Activated CD4-positive, alpha-beta T cell treated with anti-CD3 and anti-CD28 coated beads, Interleukin-2, amount 10 ng/mL, durations not matched to agents 7 days and 5 days (primary cell): ENCODE measurements at places on chromosomes 5 and 9.

DNA sequence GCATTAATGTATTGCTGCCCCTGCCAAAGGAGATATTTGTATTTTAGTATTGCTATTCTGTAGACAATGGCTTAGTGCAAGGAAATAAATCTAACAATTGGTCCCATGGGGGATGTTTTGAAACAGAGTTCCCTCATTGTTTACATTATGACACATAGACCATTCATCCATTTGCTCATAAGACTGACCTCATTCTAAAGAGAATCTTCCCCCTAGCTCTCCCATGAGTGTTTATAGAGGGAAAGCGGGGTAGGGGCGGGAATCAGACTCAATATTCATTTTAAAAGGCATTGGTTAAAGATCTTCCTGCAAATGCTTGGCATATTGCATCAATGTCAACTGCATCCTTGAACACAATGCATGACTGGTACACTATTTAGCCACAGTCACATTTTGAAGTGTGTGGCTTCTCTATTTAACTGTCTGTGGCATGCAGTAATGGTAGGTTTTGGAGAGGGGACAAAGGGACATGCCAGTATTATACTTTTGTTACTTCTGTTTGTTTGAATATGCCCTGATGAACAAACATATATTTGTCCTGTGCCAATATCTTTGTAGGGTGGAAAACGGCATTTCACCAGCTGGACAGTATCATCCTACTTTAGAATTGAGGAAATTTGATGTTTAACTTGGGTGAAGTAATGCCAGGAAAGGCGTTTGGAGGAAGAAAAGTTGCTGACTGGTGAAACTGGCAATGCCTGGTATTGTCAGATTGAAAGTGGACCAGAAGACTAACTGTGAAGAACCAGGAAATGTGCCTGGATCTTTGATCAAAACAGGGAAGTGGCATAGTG lies 84.1 kb upstream of the MEGF10 start:
- DNase-seq = no peak

- DNase-seq = no peak
These were observed 292.9 kb downstream of the NSG2 start for GRCh38 chr5:174338185-174339010.

DNA sequence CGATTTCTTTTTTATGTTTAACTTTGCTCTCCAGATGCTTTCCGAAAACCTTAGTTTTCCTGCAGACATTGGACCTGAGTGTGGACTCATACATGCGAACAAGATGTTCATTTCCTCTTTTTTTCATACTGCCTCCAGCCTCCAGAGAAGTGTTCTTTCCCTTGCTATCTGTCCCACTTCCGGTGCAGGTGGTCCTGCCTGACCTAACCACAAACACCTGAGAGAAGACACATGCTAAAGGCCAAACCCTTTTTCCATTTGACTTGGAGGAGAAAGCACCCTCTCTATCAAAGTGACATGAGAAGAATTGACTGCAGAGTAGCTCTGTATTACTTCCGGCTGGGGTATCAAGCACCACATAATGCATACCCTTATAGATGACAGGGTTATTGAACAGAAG lies 334.0 kb downstream of the ARHGEF28 start:
- no peak for DNase-seq

- DNase-seq = no peak
These were observed 17.4 kb downstream of the ATG10 start for GRCh38 chr5:81989204-81989603.

- DNase-seq = no peak
These were observed 47.0 kb downstream of the KCNN2 start for GRCh38 chr5:114408847-114409246.

- no peak for DNase-seq
These were observed 19.3 kb downstream of the KYAT1 start for GRCh38 chr9:128862401-128862851.

DNA sequence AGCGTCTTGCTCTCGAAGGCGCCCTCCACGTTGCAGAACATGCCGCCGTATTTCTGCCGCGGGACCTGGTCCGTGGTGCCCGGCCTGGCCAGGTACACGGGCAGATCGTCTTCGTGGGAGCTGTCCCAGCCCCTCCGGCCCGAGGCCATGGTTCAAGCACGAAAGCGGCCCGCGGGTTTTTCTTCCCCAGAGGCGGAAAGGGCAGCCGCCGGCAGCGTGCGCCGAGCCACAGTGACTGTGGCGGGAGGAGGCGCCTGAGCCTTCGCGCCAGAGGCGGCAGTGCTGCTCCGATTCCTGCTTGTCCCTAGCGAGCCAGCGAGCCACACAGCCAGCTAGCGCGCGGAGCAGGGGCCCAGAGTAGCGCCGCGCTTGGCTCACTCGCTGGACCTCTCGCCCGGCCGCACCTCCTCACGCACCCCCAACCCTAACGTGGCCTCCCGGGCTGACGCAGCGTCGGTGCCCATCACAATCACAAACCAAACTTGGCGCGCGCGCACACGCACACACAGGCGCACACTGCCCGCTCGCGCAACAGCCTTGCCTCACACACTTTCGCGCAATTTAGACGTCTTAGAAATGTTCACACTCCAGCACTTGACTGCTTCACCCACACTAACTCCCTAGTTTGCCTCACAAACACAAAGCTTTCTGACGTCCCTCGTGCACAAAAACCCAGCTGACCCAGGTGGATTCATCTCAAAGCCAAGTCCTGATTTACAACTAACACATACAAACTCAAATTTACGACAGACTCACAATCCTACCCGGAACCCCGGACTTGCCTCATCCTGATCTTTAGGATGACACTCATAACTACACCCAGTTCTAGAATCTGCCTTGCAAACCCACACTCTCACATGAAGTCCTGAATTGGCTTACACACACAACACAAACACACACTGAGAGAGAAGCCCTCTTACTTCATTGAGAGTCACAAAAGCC lies at the start of gene DPYSL3:
TSS of gene DPYSL3 (minus strand) at position 359 of the 942 bp plus-strand sequence. CDS start at position 149, 210 bp downstream.
- no peak for DNase-seq

- no peak for DNase-seq
These were observed 56.3 kb downstream of the SPTLC1 start for GRCh38 chr9:92058723-92059444.

GRCh38 chr9:133106511-133107244 lies 14.4 kb downstream of the RALGDS start:
- DNase-seq = no peak

DNA sequence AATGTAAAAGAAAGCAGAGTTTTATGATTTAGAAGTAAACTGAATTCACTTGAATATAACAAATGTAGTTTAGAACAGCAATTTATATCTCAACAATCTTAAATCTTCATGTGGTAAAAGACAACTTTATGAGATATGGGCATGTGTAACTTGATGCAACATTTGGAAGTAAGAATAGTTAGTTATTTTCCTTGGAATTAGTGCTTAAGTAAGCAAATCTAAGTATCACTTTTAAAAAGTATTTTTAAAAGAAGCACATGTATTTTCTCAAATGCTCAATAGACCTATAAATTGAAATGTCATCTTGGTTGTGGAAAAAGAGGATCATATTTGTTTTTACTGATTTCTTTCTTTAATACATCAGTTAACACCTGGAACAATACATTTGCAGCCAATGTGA lies 340.3 kb upstream of the CDH6 start:
- DNase-seq = no peak

DNA sequence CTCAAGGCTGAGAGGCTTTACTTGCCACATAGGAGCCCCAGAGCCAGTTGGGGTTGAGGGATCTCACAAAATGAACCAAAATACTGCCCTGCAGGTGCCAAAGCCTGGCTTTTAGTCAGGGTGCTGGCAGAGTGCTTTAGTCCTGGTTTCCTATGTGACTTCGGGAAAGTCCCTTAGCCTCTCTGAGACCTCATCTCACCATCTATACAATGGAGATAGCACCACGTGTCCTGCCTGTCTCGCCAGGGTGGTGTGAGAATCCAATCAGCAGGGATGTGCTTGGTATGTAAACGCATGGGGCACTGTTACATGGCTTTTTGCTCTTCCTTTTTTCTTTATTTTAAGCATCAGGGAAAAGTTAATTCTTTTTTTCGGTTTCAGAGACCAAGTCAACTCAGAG lies 68.3 kb downstream of the SHB start:
- no peak for DNase-seq

GRCh38 chr5:157443041-157443549 lies 16.9 kb upstream of the NIPAL4 start:
- no peak for DNase-seq

DNA sequence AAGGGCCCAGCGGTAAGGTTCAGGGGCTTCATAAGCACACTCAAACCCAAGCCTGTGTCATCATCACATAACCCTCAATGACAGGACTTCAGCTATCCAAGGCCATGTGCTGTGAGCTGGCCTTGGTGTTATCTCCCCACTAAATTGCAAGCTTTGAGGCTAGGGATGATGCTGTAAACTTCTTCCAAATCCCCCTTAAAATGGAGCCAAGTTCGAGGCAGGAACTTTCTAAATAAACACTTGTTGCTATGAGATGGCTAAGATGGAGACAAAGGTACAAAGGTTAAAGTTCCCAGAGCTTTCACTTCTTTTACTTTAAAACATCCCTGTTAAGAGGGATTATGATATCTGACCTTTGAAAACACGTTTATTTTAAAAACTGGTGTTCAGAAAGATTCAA lies 123.6 kb downstream of the MYO10 start:
- no peak for DNase-seq

GRCh38 chr5:129384193-129384592 lies 75.9 kb upstream of the ADAMTS19 start:
- no peak for DNase-seq

DNA sequence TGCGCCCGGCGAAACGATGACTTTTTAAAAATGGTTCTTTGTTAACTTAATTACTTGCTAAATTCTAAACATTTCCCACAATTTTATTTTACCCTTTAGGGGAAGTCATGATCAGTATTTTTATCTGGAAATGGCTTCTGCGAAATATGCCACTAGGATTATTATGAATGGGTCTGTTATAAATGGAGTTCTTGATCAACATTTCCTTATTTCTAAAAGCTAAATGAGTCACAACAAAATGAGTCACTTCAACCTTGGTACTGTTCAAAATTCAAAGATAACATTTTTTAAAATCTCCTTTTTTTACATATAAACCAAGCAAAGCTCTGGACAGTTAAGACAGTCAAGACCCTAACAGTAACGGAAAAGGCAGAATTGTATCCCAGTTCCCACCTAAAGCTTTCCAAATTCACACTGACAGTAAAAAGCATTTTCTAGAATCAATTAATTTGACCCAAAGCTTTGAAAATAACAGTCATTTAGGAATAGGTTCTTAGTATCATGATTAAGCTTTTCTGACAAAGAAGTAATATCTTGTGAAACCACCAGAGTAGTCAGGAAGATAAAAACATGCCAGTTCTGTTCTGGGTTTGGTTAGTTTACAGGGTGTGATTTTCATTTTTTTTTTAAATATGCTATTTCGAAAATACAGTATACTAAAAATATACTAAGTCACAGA lies 81.7 kb downstream of the LHFPL2 start:
- no peak for DNase-seq

DNA sequence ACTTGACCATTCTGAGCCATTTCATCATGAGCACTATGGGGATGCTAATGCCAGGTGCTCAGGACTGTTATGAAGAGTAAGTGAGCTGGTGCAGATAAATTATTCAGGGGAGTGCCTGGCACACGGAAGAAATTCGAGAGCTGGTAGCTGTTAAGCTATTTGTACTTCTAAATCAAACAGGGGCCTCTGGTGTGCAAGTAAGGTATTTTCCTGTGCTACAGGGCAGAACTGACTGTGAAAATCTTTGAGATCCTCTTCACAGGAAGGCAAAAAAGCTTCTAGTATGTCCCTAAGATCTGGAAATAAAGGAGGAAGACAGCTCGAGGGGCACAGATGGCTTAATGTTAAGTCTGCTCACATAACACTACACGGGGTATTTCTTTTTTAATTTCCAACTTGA lies 106.3 kb upstream of the SPOCK1 start:
- DNase-seq = no peak

DNA sequence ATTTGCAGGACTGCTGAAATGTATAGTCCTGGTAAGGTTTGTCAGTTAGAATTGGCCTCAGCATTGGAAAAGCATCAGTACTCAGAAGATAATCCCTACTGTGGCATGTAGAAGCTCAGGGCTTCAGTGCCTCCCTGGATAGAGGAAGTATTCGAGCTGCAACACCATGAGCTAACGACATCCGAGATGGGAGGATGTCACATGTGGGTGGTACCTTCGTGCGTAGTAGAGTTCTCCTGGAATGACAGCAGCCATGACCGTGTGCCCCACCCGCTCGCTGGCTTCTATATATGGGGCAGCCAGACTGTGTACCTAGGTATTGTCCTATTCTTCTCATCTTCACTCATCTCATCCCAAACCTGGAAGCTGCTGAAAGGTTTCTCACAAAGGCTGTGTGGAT lies 345.8 kb upstream of the KLF9 start:
- no peak for DNase-seq

DNA sequence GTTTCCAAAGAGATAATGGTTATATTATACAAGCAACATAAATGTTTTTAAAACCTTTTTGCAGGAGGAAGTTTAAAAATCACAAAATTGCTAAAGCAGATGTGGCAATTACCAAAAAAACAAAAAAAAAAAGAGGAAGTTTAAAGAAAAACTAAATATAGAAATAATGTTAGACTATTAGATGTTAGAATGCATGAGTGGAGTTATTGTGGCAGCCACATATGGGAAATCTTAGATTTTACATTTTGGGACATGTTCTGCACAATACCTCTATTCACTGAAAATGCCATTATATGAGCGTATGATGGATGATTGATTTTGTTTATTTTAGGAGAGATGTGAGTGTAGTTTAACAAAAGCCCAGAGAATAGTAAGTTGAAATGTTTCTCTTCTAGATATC lies 31.2 kb upstream of the DTWD2 start:
- no peak for DNase-seq

GRCh38 chr9:8871796-8872445 lies 1072.3 kb upstream of the DMAC1 start:
- no peak for DNase-seq

- no peak for DNase-seq
These were observed 235.7 kb upstream of the TNC start for GRCh38 chr9:115353681-115354080.

DNA sequence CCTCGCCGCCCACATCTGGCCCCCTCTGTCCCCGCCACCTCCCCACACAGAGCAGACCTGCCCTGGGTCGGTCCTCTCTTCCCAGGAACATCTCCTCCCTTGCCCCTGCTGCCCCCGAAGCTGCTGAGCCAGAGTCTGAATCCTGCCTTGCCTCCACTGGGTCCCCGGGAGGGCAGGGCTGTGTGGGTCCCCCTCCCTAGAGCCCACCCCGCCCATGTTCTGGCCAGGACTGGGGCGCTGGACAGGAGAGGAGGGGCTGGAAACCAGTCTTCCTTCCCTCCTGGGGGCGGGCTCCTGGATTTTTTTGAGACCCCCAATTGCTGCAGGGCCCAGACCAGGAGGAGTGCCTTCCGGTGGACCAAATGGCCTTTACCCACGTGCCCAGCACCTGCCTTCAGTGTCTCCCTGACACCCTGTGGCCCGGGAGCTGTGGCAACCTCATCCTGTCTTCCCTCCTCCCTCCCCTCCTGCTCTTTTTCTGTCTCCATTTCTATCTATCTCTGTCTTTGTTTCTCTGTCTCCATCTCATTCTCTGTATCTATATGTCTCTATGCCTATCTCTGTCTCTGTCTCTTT lies 12.1 kb downstream of the MRPL36 start:
- DNase-seq = no peak
